Left lung (tissue), 14 donors: ENCODE measurements at places on chromosomes 2 and 18. TPM values are rescaled to one million over a fixed set of nuclear protein-coding genes. Genes with fewer than 3 reads are reported as not detected.

Gene MERTK
- 19.0 TPM for polyA plus RNA-seq

Gene CDKL4
- polyA plus RNA-seq: 2.8 TPM

DNA sequence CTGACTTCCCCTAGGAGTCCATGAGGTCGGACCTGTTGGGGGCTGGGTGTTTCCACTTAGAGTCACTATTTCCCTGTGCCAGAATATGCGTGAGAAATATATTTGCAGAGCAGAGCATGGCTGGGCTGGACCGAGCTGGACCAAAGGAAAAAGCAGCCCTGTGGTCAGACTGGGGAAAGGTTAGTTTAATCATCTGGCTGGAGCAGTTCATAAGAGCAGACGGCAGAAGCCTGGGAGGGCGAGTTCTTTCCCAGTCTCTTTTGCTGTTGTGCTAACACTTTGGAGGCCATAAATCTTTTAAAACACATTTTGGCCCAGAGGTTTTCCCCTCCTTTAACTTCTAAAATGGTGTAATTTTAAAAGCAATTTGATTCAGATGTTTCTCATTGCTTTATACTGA lies 66.5 kb downstream of the GLI2 start:
- no peak for DNase-seq

- peak; percentile 19 for DNase-seq
Observed at GRCh38 chr2:32711219-32711618, 83.4 kb downstream of the TTC27 start.
